Breast epithelium (tissue), 4 donors: ENCODE measurements at places on chromosomes 16 and 17. TPM values are rescaled to one million over a fixed set of nuclear protein-coding genes. Genes with fewer than 3 reads are reported as not detected.

DNA sequence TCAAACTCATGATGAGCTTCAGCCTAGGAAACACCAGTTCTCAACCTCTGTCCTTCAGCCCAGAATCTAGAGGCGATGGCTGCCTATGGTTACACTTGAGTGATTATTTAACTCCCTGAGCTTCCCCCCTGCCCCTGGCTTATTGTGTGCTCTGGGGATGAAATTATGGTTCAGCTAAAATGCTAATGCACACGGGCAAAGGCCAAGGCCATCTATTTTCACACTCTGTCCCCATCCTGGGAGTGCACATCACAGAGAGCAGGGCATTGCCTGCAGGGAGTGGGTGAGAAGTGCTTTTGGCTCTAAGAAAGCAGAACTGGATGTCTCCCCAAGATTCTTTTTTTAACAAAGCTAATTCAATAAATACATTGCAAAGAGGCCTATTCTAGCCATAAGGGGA lies 21.6 kb upstream of the CACNG5 start:
- DNase-seq, result no peak
- no peak overlapping the region for H3K27ac ChIP-seq
- no peaks in the 10 kb centered on the region for H3K36me3 ChIP-seq
- H3K4me1 ChIP-seq, result no peaks in the 10 kb centered on the region

DNA sequence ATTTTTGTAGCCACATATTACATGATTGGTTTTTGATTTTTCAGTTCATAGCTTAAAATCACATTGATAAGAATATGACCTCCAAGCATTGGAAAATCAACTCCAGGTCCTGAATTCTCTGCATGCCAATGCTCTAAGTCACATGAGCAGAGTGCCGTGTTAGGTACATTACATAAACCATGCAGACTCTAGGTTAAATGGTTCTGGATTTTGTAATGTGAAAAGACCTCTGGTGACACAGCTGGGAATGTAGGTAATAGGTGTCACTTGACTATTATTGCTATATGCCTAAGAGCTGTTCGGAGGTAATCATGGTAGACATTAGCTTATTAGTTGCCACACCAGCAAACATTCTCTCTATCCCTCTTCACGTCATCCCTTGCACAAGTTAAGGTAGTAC lies 231.1 kb upstream of the SALL1 start:
- no peaks in the 10 kb centered on the region for H3K36me3 ChIP-seq
- no peak for DNase-seq
- H3K4me1 ChIP-seq, result no peaks in the 10 kb centered on the region
- H3K27me3 ChIP-seq, result no peaks in the 10 kb centered on the region

DNA sequence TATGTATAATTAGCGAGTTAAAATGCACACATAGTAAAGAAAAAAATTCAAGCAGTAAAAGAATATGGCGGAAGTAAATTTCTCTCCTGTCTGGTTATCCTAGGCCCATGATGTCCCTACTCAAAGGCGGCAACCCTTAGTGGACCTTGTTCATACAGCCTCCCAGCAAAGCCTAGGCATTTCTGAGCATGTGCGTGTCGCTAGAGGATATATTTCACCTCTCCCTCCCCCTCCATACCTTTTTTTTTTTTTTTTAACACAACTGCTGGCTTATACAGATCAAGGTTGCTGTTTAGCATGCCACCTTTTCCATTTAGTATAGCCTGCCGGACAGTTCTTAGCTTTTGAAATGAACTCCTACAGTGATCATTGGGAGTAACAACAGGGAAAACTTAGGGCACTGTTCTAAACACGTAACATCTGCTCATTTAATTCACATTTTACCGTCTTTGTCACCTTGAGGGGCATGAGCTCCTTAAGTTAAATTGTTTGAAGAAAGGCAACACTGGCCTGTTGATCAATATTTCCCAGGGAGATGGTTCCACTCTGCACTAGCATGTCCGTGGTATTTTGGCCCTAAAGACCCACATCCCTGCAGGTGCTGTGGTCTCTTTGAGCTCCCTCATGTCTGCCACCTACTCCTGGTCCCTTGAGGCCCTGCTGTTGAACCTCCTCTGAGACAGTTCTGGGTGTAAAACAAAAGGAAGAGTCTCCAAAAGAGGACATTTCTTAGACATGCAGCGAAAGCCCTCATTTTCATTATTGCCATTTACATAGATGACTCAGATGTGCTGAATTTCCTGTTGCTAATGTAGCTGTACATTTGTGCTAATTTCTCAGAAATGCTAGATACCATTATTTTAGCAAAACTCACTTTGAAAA lies 4.1 kb upstream of the TNFRSF13B start:
- H3K36me3 ChIP-seq, result no peaks in the 10 kb centered on the region
- H3K27me3 ChIP-seq, result no peaks in the 10 kb centered on the region
- H3K4me1 ChIP-seq, result no peaks in the 10 kb centered on the region
- no peak overlapping the region for H3K27ac ChIP-seq

Gene GJD3
- total RNA-seq, result not detected

- H3K27me3 ChIP-seq, result no peaks in the 10 kb centered on the region
- no peaks in the 10 kb centered on the region for H3K36me3 ChIP-seq
- H3K27ac ChIP-seq, result no peak overlapping the region
- H3K4me3 ChIP-seq, result no peak overlapping the region
- no peaks in the 10 kb centered on the region for H3K4me1 ChIP-seq
Measured at GRCh38 chr17:66836063-66837005, 1.4 kb downstream of the CACNG5 start.

- no peaks in the 10 kb centered on the region for H3K27me3 ChIP-seq
- no peaks in the 10 kb centered on the region for H3K36me3 ChIP-seq
- H3K4me3 ChIP-seq, result no peak overlapping the region
- DNase-seq, result no peak
- no peak overlapping the region for H3K27ac ChIP-seq
- no peaks in the 10 kb centered on the region for H3K4me1 ChIP-seq
Measured at GRCh38 chr17:72455562-72455961, 334.7 kb downstream of the SOX9 start.

Gene OR4D1
- not detected for total RNA-seq

Gene NGFR
- 17.7 TPM for total RNA-seq
